Stimulated activated CD8-positive, alpha-beta memory T cell treated with anti-CD3 and anti-CD28 coated beads, Interleukin-4, amount 100 ng/mL, for 4 hours (primary cell): ENCODE measurements at places on chromosomes 4 and X.

DNA sequence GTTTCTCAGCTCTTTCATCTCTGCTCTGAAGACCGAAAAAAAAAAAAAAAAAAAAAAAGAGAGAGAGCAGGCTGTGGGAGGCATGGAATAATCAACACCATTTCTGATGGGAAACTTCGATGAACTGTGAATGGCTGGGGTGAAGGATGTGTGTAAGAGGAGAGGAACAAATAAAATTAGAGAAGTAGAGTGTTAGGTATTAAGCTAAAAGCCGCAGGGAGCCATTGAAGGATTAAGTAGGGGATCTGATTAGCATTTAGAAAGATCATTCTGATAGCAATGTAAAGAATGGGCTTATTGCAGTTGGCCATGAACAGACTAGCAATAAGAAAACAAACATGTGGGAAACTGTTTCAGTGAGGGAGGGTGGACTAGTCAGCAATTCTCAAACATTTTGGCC lies 33.6 kb upstream of the JADE1 start:
- DNase-seq: no peak

- DNase-seq: no peak
Observed at GRCh38 chr4:95508421-95508820, 40.4 kb downstream of the UNC5C start.

GRCh38 chrX:109399831-109400230 lies 82.1 kb downstream of the GUCY2F start:
- DNase-seq: no peak

- no peak for DNase-seq
Observed at GRCh38 chr4:182770259-182770995, 146.8 kb downstream of the DCTD start.

GRCh38 chr4:70640192-70640591 lies 11.6 kb downstream of the ENAM start:
- DNase-seq: no peak

DNA sequence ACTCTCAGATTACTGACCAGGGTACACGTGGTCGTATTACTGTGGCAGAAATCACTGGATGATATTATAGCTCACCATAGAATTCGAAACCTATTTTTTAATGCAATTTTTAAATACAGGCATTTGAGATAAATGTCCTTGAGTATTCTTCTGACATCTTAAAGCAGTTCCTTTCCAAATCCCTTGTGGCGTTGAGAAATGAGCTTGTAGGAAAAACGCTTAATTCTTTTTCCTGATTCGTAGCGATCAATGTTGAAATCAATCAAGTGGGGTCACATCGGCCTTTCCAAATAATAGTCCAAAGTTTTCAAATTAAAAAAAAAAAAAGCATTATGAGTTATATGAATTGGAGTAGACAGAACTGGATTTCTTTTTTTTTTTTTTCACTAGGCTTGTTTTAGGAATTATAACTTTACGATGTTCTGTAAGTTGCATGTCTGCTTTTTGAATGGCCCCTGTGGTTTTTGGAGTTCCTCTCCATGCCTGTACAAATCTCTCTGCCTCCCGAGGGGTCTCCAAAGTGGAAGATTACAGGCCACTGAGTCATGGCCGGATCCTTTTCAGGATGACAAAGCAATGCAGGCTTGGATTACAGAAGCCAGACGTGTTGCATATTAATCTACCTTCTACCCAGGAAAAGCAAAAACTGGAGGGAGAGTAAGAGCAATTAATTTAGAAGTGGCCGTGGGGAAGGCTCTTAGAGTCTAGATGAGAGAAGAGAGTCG lies 226.1 kb downstream of the SHOX start:
- DNase-seq: no peak

- no peak for DNase-seq
Observed at GRCh38 chr4:2378898-2379297, 39.5 kb downstream of the ZFYVE28 start.

- DNase-seq: no peak
Observed at GRCh38 chr4:175560604-175561003, 251.5 kb downstream of the GPM6A start.

- DNase-seq: no peak
Observed at GRCh38 chr4:25527034-25527433, 128.6 kb upstream of the SLC34A2 start.

- DNase-seq: no peak
Observed at GRCh38 chr4:54169176-54169575, 59.9 kb upstream of the PDGFRA start.

DNA sequence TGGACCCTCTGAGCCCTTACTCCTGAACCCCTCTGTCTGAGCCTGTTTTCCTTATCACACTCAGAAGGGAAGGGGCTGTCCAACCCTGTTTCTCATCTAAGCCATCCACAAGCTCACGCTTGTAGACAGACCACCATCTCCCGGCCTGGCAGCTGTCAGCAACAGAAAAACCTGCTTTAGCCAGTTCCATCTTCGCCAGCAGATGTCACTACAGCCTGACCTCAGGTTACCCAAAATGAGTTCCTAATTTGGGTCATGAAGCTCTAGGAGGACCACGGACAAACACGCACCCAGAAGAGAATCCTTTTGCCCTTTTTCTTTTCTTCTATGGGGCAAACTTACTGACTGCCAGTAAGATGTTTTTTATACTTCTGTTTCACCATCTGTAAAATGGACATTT lies 445.4 kb downstream of the BCOR start:
- DNase-seq: no peak

- DNase-seq: no peak
Observed at GRCh38 chrX:133670383-133670782, 255.1 kb upstream of the GPC4 start.

- no peak for DNase-seq
Observed at GRCh38 chrX:102975016-102975415, 37.9 kb downstream of the RAB40AL start.

DNA sequence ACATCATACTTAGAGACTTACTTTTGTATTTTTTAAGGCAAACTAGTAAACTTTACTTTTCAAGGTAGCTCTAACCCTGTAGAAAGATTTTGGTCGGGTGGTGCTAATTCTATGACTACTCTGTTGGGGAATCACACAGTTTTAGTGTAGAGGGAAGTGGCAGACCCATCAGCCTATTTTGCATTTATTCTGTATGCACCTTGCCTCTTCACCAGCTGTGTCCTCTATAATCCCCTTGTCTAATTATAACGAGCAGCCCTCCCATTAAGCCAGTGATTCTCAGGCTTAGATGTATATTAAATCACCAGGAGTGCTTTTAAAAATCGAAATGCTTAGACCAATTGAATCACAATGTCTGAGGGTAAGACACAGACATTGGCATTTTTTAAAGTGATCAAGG lies 78.1 kb downstream of the GALNT7 start:
- no peak for DNase-seq

GRCh38 chrX:28158019-28158777 lies 176.9 kb upstream of the DCAF8L1 start:
- no peak for DNase-seq

- no peak for DNase-seq
Observed at GRCh38 chr4:7539659-7540058, 104.9 kb upstream of the PSAPL1 start.

GRCh38 chrX:23662853-23663252 lies 4.4 kb upstream of the PRDX4 start:
- no peak for DNase-seq
